ENCODE measurements at places on chromosomes 13 and 19.

DNA sequence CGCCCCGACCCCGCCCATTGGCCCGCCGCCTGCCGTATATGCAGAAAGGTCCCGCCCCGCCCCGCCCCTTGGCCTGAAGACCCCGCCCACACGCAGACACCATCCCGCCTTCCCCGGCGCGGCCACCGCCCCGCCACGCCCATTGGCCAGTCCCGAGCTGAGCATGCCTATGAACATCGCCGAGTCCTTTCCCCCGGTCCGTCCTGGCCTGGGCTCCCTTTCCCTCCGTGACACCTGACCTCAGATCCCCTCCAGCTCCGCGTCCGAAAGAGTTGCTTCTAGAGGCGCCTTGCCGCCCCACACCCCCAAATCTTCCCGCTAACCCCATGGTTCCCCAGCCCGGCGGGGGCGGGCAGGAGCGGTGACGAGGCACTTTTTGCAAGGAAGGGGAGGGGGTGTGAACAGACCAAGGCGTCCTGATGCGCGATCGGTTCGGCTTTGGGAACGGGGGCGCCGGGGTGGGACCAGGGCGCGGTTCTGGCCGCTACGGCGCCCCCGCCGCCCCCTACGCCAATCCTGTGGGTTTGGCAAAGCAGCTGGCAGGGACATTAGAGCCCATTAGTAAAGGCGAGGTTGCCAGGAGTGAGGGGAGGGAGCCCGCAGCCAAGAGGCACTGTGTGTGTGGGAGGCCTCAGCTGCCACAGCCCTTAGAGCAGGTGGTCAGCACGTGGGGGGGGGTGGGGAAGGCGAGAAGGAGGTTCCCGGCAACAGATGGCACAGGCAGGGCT lies 406 bp upstream of the NUMBL start:
- no peak for DNase-seq

DNA sequence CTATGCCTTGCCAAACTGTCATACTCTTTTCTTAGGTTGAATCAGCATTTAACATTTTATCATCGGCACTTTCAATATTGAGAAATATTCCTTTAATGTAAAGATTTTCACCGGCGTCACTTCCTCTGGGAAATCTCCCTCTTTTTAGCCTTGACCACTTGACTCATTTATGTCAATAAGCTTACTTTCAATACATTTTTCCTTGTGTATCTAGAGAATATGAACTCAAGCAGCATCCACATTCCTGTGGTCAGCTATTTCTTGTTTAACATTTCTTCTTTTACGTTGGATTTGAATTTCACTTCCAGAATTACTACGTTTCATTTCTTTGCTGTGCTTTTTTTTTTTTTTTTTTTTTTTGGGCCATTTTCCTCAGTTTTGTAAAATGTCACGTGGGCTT lies 271.2 kb upstream of the HTR2A start:
- DNase-seq: no peak

- DNase-seq: peak; percentile 22
Observed at GRCh38 chr19:9431475-9431874, 3.9 kb downstream of the ZNF266 start.

DNA sequence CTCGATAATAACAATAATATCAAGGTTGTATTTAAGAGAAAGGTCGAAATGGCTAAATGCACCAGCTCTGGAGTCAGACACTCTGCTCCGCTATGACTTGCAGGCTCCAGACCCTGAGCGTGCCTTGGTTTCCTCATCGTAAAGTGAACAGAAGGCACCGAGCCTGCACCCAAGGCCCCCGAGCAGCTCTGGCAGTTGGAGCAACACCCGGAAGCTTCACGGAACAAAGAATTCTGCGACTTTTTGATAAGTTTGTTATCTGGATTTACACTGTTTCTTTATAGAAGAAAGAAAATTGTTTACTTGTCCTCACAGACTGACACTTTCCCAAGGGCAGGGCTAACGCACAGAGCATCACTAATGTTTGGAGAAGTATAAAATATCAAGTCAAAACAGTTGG lies 4.4 kb downstream of the GRTP1 start:
- DNase-seq: no peak

DNA sequence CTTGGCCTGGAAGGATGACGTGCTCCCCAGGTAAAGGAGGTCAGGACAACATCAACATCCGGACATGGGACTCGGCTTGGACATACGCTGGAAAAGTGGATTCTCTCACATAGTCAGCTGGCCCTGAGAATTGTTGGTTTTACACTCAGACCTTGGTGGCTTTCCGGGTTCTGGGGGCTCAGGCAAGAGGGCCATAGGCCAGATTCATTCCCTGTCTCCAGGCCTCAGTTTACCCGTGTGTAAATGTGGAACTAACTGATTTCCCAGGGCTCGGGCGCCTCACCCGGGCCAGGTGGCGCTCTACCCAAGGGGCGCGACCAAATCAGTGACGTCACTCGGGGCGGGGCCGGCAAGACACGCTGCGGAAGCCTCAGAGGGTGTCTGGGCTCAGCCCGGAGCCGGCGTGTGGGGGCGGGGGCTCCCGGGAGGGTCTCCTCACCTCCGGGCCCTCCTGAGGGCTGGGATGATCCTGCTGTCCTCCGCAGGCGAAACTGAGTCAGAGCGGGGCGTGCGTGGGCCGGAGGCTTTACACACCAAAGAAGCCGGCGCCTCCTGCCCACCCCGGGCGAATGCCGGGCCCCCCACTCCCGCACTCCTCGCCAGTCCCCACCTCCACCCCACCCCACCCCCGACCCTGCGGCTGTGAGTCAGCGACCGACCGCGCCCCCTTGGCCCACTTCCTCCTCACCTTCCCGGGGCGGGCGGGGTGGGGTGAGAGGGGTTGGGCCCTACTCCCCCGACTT lies 862 bp upstream of the VASP start:
- peak; percentile 76 for DNase-seq

GRCh38 chr13:85985797-85986196 lies 186.6 kb upstream of the SLITRK6 start:
- no peak for DNase-seq

DNA sequence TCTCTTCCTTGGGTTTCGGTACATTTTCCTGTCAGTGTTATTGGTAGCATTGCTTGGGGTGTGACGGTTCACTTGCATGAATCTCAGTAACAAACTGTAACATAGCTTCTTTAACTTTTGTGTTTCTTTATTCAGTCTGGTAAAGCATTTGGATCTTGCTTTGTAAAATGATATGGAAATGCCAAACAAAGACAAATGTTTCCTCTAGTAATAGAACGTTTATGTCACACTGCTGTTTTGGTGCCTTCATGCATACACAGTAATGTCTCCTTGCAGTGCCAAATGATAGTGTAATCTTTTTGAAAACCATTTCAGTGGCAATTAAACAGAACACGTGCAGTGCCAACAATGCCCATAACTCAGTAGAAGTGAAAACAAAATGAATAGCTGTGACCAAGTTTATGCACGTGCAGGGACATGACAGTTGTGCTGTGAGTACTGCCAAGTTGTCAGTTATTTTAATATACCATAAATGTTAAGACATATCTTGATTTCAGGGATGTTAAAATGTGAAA lies 110.8 kb downstream of the RXFP2 start:
- no peak for DNase-seq

Data from epithelial cell of prostate (primary cell).